Myocyte (in vitro differentiated cells): ENCODE measurements at places on chromosomes 2 and 18. TPM values are rescaled to one million over a fixed set of nuclear protein-coding genes. Genes with fewer than 3 reads are reported as not detected.

CTAGE1 gene
- 0.05 TPM in 1 of 2 replicates, not detected in the other for total RNA-seq

LOXL3 gene
- 3.4 and 5.7 TPM in 2 replicates for total RNA-seq

SLC16A14 gene
- total RNA-seq: 0.52 and 0.80 TPM in 2 replicates

TCF23 gene
- total RNA-seq: not detected in 2 replicates

TMEM178A gene
- 2.0 and 5.3 TPM in 2 replicates for total RNA-seq

VAMP8 gene
- 9.5 and 9.8 TPM in 2 replicates for total RNA-seq

KLHL30 gene
- 59.5 and 61.3 TPM in 2 replicates for total RNA-seq

DUSP2 gene
- 1.6 and 1.9 TPM in 2 replicates for total RNA-seq

POMC gene
- total RNA-seq: not detected in 2 replicates

BBS5 gene
- total RNA-seq: 4.4 and 5.8 TPM in 2 replicates

SCYGR1 gene
- total RNA-seq: not detected in 2 replicates

LYG2 gene
- not detected in 2 replicates for total RNA-seq

LYG1 gene
- 1.3 TPM in 1 of 2 replicates, not detected in the other for total RNA-seq

CRYGD gene
- total RNA-seq: not detected in 2 replicates

CPLX4 gene
- not detected in 2 replicates for total RNA-seq

TYMS gene
- total RNA-seq: 2.3 and 2.5 TPM in 2 replicates

CNRIP1 gene
- total RNA-seq: 5.4 and 7.6 TPM in 2 replicates

TXNDC2 gene
- total RNA-seq: 0.10 TPM in 1 of 2 replicates, not detected in the other

GALNT3 gene
- total RNA-seq: 0.16 and 0.37 TPM in 2 replicates

LCT gene
- total RNA-seq: 0.16 TPM in 1 of 2 replicates, not detected in the other

CNGA3 gene
- 0.10 TPM in 1 of 2 replicates, not detected in the other for total RNA-seq
